ENCODE measurements at places on chromosomes 1 and 21. TPM values are rescaled to one million over a fixed set of nuclear protein-coding genes. Genes with fewer than 3 reads are reported as not detected.

Gene SH2D1B
- total RNA-seq, result 0.11 TPM

Gene RCC2
- 122 TPM for total RNA-seq

DNA sequence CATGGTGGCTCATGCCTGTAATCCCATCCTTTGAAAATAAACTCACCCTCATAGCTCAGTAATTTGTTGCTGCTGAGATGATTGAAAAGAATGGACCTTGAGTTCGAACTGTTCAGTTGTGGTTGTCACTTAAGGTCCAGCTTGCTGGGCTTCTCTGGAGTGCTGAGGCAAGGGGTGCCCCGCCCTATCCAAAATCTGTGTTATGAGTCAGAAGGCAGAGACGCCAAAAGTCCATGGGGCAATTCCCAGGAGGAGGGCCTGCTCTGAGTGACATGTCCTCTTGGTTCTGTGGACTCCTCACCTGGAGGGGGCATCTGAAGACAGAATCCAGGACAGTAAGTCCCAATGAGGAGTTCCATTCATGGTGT, 64.8 kb downstream of the MYOM3 start:
- DNase-seq, result no peak

- DNase-seq, result no peak
Observed at GRCh38 chr1:84406346-84406861, 8.1 kb downstream of the DNASE2B start.

- peak; percentile 30 for DNase-seq
Observed at GRCh38 chr1:28329395-28330153, 734 bp downstream of the MED18 start.

DNA sequence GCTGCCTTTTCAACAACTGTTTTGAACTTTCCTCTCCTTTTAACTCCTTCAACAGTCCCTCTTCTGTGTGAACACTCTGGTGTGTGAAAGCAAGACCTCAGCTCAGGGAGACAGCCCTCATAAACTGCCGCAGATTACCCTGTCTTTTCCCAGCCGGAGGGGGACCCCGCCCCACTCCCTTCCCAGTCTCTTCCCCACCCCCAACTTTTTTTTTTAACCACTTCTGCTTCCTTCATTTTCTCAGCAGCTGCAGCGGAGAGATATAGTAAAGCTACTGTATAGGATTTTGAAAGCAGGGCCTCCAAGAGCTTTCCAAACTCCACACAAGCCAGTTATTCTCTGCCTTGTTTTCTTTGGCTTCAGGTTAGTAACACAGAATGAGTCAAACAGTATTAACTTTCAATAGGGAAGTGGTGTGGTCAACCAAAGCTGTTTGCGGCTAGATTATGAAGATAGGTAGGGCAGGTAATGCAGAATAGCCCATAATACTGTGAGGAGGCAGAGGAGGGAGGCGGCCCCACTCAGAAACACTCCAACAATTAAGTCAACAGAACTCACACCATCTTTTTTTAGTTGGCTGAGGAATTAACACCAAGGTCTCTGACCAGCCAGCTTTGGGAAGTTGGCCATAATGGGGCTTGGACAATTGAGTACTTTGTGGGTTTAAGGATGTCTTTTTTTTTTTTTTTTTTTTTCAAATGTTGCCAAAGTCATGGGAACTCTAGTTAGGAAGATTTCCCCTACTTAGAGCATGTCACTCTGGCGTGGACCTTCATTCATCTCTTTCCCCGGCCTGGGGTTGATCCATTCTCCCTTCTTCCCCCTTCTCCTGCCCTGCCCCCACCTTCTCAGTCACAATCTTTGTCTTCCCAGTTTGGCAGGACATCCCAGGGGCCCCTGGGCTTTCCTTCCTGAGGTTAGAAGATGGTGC, 177.0 kb downstream of the CLIC6 start:
- DNase-seq, result no peak

GRCh38 chr1:111963985-111964738, 25.3 kb downstream of the KCND3 start:
- no peak for DNase-seq

DNA sequence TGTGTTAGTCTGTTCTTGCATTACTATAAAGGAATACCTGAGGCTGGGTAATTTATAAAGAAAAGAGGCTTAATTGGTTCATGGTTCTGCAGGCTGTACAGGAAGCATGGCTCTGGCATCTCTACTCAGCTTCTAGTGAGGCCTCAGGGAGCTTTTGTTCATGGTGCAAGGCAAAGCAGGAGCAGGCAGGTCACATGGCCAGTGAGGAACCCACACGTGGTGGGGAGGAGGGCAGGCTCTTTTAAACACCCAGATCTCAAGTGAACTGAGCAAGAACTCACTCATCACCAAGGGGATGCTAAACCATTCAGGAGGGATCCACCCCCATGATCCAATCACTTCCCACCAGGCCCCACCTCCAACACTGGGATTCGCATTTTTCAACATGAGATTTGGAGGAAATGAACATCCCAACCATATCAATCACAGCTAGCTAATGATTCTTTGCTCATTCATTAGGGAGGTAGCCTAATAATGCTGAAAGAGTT, 51.4 kb upstream of the RAP1A start:
- DNase-seq, result no peak

GRCh38 chr1:146001709-146002108, 5.3 kb upstream of the TXNIP start:
- DNase-seq, result no peak

DNA sequence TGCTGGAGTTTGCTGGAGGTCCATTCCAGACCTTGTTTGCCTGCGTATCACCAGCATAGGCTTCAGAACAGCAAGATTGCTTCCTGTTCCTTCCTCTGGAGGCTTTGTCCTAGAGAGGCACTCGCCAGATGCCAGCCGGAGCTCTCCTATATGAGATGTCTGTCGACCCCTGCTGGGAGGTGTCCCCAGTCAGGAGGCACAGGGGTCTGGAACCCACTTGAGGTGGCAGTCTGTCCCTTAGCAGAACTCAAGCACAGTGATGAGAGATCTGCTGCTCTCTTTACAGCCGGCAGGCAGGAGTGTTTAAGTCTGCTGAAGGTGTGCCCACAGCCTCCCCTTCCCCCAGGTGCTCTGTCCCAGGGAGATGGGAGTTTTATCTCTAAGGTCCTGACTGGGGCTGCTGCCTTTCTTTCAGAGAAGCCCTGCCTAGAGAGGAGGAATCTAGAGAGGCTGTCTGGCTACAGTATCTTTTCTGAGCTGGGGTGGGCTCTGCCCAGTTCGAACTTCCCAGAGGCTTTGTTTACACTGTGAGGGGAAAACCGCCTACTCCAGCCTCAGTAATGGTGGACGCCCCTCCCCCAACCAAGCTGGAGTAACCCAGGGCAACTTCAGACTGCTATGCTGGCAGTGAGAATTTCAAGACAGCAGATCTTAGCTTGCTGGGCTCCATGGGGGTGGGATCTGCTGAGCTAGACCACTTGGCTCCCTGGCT, 205.0 kb downstream of the GPR52 start:
- no peak for DNase-seq

Measured in activated T-cell treated with anti-CD3 and anti-CD28 coated beads, Interleukin-2, amount 50 U/mL, for 4 hours (primary cell).